ENCODE measurements at places on chromosomes 3 and 15.

DNA sequence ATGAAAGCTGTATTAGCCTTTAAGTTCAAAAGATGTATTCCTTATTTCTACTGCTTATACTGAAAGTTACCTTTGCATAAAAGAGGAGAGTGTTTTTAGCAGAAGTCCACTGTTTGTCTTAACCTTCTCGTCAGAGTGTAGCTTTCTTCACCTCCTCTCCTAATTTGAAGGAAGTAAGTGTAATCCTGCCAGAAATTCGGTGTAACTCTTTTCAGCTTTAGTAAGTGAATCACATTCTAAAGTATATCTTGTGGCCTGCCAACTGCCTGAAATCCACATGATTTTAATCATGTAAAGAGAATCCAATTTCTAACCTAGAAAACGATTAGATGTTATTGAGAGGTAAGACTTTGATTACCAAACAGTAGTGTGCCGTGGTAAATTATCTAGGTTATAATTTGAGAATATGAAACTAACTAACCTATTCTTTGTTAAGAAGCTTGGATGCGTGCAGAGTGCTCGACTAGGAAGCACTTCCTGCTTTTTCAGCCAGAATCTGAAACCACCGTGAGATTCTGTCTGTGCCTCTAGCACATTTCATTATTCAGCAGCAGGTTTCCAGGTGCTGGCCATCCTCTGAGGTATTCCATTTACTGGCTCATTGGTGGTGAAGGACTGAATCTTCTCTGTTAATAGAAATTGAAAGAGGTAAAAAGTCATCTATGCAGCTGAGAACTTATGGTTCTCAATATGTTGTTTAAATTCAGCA, 7.5 kb downstream of the GYG1 start:
- DNase-seq: no peak

- DNase-seq: peak; percentile 59
Observed at GRCh38 chr3:144039661-144040060, 68.0 kb downstream of the DIPK2A start.

- DNase-seq: no peak
Observed at GRCh38 chr3:152120601-152121269, 148.0 kb upstream of the MBNL1 start.

GRCh38 chr15:48559285-48559684, 86.2 kb downstream of the FBN1 start:
- DNase-seq: peak; percentile 27

DNA sequence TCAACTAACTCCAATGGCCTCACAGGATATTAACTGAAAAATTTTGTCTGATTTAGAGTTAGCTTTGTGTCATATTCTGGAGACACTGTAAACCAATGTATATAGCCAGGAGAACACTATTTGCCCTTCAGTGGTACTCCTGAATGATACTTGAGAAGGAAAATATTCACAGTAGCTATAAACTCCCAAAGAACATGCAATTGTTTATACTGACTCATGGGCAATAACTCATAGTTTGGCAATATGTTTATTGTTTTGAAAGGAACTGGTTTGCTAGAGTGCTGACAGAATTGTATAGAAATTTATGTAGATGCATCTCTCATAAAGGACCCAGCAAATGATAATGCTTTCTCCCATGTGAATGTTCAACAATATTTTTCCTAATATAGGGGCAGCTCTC, 537.6 kb downstream of the PLOD2 start:
- no peak for DNase-seq

DNA sequence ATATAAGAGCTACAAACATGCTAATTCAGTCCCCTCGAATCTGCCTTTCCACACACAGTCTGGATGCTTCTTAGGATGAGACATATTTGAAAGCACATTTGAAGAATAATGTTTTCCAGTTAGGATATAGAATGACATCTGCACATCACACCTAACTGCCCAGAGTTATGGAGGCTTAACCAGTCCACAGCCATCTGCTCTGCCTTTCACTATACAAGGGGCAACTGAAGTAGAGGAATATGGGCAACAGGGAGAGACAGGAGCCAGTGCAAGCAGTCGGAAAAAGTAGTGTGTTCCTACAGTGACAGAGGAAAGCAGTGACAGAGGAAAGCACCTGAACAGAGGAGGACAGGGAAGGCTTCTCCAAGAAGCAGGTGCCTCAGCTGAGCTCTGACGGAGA, 79.0 kb upstream of the CLDN18 start:
- DNase-seq: no peak

DNA sequence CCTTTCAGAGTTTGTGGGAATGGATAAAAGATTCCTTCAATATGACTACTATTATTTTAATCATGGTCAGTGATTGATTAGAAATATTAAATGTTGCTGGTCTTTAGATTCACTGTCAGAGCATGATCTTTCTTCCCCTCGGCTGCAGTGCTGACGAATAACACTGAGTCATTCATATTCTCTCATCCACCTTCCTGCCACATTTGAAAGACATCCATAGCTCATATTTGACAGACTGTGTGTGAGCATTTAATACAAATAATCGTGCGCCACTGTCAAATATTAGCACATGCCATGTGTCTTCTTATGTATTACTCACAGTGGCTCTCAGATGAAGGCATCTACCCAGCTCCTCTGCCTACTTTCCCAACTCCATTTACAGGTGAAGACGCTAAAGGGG, 476.5 kb upstream of the TPRG1 start:
- no peak for DNase-seq

DNA sequence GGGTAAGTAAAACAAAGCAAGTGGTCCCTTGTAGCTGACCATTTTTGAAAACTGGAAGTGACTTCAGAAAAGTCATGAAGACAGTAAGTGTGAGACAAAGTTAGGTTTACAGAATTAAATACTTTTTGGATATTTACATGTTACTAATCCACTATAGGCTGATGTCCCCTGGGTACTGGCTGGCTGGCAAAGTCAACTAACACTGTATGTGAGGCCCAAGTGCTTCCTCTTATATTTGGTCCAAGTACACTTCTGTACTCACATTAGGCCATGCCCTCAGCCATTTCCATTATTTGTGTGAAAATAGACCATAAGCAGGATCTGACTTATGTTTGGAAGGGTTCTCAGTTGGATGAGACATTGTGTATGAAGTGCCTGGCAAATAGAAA, 5.5 kb upstream of the LEKR1 start:
- DNase-seq: no peak

DNA sequence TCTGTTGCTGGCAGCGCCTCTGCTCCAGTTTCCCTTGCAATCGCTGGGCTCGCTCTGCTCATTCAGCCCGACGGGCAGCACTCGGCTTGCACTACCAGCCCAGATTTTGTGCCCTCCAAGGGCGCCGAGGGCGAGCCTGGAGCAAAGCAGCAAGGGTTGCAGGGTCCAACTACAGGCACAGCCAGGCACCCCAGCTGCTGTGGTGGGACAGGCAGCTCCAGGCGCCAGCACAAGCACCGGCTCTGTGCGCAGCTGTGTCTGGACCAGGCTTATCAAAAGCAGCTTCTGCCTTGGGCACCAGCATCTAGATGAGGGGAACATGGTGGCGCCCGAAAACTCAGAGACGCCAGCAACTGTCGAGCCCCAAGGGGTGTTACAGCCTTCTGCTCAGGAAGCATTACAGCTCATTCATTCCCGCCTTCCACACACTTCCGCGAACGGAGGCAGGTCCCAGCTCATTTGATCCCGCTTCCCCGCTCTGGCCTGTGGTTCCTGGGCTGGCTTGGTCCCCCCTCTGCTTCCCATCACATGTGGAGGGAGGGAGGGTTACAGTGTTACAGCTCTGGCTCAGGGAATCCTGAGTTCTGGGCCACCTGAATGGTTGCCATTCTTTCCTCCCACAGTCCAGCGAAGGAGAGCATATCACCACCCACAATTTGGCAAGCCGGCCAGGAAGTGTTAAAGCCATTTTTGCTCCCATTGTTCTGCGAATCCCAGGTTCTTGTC, 409.9 kb upstream of the ALCAM start:
- DNase-seq: no peak

GRCh38 chr15:73593304-73594074, 39.7 kb downstream of the NPTN start:
- DNase-seq: no peak

DNA sequence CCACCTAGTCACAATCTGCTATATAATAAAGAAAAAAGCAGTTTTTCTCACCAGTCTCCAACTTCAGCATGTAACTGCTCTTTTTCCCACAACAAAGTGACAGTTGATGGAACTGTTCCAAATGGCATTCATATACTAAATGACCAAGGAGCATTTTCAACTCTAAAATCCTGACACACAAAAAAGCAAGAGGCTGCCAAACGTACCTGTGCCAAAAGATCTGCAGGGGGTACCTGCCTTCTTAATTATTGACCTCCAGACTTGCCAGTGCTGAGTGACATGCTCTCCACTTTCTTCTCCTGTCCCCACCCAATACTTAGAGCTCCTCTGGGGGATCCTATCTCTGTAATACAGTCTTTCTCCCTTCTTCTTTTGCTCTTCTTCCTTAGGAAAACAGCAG, 18.0 kb downstream of the ZBED2 start:
- DNase-seq: no peak

- DNase-seq: no peak
Observed at GRCh38 chr3:137760341-137761098, 3.6 kb upstream of the SOX14 start.

DNA sequence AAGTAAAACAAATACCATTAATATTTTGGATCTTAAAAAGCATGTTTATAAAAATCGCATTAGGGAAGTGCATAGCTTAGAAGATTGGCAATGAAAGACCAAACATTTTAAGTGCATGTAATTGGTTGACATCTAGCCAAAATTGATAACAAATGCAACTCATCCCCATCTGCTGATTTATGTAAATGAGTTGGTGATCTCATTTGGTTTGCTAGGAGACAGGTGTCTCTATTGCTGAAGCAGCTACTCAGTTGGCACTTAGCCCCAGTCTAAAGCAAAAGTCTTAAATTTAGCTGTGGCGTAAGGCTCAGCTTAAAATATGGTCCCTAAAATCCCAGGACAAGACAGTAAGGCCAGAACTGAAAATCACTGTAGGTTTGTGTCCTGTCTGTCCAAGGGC, 113.5 kb upstream of the CHL1 start:
- DNase-seq: no peak

GRCh38 chr15:85749261-85750151, 45.2 kb downstream of the KLHL25 start:
- no peak for DNase-seq

GRCh38 chr3:13623101-13623654, 74.3 kb downstream of the FBLN2 start:
- DNase-seq: no peak

Measured in kidney glomerular epithelial cell (primary cell).